ENCODE measurements at places on chromosomes 5 and 9.

DNA sequence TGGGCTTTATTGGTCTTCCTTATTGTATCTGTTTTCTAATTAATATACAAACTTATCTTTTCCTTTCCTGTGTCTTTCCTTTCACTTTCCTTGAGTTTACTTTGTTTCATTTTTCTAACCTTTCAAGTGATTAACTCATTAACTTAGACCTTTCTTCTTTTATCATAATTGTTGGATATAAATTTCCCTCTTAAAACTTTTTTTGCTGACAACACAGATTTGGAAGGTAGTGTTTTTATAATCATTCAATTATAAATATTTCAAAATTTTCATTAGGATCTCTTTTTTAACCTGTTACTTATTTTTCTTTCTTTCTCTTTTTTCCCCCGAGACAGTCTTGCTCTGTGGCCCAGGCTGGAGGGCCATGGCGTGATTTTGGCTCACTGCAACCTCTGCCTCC, 6.9 kb upstream of the ZBTB43 start:
- DNase-seq: no peak

GRCh38 chr9:37676411-37676830, 25.7 kb downstream of the FRMPD1 start:
- no peak for DNase-seq

GRCh38 chr5:175816348-175816747, 55.0 kb upstream of the CPLX2 start:
- DNase-seq: no peak

DNA sequence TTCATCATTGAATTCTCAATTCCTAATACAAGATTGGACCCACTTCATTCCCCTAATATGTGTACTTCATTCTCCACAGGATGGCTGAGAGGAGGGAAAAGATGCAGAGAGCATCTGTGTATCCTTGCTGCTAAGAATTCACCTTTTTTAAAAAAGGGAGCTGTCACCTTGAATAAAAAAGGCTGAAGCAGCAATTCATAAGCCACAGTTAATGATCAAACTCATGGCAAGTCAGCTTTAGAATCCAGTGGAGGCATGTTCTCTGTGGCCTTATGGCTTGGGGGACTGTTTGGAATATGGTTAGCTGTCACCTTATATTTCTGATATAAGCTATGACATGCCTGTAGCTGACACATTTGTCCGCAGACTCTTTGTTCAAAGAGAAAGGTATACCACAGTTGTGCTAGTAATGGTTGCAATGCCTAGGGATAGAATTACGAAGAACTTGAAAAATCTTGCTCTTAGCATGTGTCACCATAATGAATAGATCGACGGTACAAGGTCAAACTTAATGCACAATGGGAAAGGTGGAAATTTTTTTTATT, 256.8 kb upstream of the TNC start:
- DNase-seq: no peak

GRCh38 chr5:28369418-28369817, 1331.0 kb upstream of the CDH9 start:
- no peak for DNase-seq

DNA sequence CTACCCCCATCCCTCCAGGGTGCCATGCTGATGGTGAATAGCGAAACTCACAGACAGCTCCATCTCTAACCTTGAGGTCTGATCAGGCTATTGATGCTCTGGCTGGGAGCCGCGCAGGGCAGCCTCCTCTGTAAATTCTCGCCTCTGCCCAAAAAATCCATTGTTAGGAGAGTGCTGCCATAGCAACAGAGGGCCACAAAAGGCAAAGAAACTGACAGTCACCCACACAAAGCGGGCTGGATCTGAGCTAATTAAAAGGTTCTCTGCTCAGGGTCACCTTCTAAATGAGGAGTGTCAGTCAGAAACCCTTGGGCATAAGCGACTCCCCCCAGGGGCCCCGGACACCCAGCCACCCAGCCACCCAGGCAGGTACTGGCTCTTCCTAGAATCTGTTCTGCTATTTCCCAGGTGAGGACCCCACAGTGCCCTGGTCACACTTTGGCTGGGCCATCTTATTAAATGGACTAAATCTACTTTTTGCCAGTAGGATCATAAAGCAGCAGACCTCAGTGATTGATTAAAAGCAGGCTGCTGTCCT, 126.7 kb downstream of the MED10 start:
- no peak for DNase-seq

DNA sequence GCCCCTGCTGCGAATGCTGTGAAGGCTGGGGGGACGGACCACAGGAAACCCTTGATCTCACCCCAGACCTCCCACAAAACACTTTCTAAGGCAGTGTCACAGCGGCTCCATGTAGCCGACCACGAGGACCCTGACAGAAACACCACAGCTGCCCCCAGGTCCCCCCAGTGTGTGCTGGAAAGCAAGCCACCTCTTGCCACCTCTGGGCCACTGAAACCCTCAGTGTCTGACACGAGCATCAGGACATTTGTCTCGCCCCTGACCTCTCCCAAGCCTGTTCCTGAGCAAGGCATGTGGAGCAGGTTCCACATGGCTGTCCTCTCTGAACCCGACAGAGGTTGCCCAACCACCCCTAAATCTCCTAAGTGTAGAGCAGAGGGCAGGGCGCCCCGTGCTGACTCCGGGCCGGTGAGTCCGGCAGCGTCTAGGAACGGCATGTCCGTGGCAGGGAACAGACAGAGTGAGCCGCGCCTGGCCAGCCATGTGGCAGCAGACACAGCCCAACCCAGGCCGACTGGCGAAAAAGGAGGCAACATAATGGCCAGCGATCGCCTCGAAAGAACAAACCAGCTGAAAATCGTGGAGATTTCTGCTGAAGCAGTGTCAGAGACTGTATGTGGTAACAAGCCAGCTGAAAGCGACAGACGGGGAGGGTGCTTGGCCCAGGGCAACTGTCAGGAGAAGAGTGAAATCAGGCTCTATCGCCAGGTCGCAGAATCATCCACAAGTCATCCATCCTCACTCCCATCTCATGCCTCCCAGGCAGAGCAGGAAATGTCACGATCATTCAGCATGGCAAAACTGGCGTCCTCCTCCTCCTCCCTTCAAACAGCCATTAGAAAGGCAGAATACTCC, 84.7 kb downstream of the GOLPH3 start:
- DNase-seq: no peak

DNA sequence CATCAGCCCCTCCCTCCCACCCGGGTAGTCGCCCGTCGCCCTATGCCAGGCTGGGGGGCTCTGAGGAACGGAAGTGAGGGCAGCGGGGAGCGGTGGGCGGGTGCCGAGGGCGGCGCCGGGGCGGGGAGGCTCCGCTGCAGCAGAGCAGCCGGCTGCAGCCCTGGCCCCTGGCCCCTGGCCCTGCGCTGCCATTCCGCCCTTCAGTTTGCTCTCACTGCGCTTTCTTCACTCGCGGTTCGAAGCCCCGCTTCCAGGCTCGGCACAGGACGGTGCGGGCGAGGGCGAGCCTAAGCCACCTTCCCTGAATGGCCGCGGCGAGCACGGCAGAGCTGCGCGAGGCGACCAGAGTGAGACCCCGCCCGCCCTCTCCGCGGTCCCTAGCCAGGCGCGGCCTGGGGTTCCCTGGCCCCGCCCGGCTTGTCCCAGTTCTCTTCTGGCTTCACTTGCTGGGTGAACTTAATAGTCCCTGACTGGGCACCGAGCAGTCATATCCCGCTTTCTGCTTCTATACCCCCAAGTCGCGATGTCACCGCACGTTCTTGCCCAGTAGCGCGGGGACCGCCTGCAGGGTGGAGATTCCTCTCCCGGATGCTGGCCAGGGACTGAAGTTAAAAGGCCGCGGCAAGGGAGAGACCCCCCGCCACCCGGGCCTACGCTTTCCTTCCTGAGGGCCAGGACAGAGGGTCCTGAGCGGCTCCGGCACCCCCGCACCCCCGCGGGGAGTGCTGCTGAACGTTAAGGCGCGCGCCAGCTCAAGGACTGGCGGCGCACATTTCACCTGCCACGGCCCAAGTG, 623 bp upstream of the TRIM36 start:
- no peak for DNase-seq

DNA sequence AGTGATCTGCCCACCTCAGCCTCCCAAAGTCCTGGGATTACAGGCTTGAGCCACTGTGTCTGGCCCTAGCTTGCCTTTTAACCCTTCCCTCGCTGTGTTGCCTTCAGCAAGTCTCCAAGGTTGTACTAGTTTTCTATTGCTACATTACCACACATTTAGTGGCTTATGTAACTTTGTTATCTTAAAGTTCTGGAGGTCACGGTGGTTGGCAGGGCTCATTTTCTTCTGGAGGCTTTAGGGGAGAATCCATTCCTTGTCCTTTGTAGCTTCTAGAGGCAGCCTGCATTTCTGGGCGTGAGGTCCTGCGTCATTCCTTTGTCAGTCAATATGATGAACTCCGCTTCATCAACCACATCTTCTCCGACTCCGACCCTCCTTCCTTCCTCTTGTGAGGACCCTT, 2.9 kb upstream of the PRRC2B start:
- no peak for DNase-seq

DNA sequence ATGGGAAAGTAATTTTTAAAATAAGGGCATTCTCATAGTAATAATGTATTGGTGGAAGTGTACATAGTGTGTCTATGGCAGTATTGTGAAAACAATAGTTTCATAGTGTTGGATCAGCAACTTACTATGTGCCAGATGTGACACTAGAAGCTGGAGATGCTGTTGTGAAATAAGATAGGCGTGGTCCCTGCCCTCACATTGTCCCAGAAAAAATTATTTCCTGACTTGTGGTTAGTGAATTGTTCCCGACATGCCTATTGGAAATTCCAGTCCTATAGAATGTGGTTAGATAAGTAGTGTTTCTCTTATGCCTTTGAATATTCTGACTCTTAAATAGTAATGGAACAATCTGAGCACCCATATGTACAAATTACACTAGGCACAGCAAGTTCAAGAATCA, 55.3 kb upstream of the MTAP start:
- no peak for DNase-seq

DNA sequence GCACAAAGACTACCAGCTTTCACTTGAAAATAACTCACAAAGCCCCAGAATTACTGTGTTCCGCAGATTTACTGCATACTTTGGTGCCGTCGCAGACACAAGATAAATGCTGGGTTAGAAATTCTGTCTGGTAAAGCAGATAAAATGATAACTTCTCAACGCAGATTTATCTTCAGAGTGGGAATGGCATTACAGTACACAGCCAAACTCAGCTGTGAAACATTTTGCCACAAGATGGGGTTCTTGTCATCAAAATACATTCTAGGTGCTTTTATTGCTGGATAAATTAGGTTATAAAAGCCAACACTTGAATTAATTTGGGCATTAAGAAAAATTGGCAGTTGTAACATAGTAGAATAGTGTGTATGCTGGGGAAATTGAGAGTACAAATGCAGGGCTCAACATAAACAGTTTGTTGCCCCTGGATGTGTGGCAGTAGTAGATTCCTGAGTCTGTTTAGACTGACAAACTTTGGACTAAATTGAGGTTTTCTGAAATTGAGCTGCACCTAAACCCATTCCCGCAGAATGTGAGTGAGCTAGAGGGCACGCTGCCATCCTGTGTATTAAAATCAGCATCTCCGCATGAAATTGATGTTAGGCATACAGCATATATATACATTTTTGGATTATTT, 61.1 kb downstream of the LMNB1 start:
- DNase-seq: no peak

DNA sequence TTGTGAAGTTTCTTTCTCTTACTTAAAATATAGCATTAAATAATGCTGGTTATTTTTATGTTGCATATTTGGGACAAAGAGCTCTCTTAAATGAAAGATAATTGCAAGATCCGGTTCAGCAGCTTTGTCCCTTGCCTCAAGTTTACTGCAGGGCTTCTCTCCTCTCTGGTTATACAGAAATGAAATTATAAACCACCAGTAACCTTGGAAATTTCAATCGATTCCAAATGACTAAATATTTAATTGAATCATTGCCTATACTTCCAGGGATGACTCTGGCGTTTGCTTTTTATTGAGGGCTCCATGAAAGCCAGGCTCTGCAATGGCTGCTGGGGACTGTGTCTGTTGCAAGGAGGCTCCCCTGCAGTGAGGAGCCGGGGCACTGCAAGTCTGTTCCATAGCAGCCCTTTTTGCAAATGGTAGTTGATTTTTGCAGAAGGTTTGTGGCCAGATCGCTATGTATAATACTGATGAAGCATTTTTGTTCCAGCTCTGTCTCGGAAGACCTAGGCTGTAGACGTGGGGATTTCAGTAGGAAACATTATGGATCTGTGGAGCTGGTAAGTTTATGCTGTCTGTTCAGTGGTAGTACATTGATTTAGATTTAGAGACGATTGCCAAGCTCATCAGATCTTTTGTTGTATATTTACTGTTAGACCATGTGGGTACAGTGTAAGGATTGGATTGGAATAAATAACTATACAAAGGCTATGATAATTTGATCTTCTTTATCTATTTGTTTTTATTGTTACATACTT, at the start of gene GARNL3:
TSS of gene GARNL3 (plus strand) at position 313 of the 758 bp plus-strand sequence. CDS start at position 417, 104 bp downstream.
- DNase-seq: no peak

DNA sequence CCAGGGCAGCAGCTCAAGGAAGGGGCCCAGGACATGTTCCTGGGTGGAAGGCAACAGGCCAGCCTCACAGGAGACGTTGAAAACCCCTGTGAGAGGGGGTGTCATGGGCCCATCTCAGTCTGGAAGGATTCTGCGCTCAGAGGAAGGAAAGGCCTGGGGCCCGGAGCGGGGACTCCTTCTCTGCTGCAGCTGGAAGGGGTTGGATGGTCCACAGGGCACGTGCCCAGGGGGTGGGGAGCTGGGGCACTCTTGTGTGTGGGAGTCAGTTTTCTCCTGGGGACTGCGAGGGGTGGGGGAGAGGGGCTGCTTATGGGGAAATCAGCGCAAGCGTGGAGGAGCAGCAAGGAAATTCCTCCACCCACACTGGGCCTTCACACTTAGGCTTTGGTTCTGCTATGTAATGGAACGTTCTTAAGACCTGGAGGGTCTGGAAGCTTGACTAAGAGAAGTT, 2.9 kb upstream of the LPCAT1 start:
- no peak for DNase-seq

GRCh38 chr5:32202394-32202793, 28.3 kb upstream of the GOLPH3 start:
- DNase-seq: no peak

DNA sequence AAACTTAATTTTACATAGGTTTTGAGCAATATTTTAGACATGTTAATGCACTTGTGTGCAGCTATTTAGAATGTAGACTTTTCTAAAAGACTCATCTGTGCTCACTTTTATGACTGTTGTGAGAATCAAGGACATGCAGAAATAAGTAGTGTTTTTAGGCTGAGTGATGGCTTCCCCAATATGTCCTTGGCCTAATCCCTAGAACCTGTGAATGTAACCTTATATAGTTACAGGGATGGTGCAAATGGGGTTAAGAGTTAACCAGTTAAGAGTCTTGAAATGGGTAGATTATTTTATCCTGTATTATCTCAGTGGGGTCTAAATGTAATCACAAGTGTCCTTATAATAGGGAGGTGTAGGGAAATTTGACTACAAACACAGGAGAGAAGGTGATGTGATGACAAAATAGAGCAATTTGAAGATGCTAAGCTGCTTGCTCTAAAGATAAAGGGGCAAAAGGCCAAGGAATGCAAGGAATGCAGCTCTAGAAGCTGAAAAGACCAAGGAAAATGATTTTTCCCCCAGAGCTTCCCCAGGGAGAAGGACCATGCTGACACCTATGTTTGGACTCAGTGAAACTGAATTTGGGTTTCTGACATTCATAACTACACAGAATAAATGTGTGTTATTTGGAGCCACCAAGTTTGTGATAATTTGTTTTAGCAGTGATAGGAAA, 298.0 kb upstream of the PAPPA start:
- no peak for DNase-seq

GRCh38 chr9:4590430-4591122, 71.5 kb upstream of the PLPP6 start:
- DNase-seq: no peak

Measured in stimulated activated CD8-positive, alpha-beta memory T cell treated with anti-CD3 and anti-CD28 coated beads, Interleukin-4, amount 100 ng/mL, for 24 hours (primary cell).